ENCODE measurements at places on chromosomes 5 and 9.
A peak's percentile ranks its signal among the peaks of the same experiment; 100 is the strongest.

GRCh38 chr5:126847456-126847820 lies 70.5 kb downstream of the LMNB1 start:
- DNase-seq, result no peak

DNA sequence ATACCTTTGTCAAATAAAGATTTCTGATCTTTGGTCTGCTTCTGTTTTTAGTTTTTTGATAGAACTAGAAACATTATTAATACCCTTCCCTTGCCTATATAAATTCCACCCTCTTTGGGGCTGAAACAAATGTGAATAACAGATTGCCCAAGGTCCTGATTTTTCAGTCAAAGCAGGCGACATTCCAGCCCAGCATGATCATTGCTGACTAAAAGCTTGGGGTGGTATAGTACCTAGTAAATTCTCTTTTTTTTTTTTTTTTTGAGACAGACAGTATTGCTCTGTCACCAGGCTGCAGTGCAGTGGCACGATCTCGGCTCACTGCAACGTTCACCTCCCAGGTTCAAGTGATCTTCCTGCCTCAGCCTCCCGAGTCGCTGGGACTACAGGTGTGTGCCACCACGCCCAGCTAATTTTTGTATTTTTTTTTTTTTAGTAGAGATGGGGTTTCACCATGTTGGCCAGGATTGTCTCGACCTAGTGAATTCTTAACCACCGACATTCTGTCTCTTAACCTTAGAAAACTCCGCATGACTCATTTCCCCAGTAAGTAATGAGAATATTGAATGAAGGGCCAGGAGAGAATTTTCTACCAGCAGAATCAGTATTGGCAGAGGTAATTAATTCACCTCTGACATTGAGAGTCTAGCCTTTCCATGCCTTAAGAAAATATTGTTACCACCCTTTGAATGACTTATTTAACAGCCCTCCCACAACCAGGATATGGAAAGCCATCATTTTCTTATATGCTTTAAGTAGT lies 226.4 kb downstream of the GNA14 start:
- no peak for DNase-seq

- DNase-seq, result no peak
Observed at GRCh38 chr9:68609901-68610415, 69.3 kb upstream of the TMEM252 start.

DNA sequence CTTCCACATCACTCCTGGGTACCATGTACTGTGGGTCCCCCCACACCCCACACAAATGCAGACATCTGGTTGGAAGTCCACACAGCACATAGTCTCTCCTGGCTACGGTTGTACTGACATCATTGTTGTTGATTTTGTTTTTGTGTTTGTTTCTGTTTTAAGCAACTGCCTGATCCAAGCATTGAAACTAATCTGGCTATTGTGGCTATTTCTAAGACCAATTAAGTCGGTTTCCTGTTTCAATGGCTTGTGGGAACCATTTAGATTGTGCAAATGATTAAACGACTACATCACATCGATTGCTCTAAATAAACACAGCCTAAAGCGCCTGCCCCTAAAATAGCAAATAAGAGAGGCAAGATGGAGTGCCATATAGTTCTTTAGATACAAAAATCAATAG lies 226.8 kb upstream of the IRX4 start:
- DNase-seq, result no peak

GRCh38 chr5:160905285-160905684 lies 53.3 kb upstream of the ATP10B start:
- no peak for DNase-seq

GRCh38 chr9:5582835-5583195 lies 46.1 kb upstream of the RIC1 start:
- DNase-seq, result peak; percentile 46

GRCh38 chr9:105873801-105874200 lies 179.5 kb downstream of the TMEM38B start:
- no peak for DNase-seq

DNA sequence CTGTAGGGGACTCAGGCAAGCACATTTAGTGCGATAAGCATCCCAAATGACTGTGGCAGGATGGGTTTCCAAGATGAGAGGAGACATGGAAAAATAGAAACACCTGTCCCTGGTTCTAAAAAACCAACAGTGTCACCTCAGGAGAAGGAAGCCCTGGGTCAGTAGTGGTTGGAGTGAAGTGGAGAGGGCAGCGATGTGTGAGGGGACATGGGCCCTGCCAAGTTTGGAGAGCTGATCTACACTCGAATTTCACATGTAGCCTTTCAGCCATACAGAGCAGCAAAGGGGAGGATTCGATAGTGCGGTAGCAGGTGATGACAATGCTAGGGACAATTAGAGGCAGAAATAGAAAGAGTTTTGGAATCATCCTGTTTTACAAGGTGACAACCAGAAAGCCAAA lies 32.6 kb upstream of the LHX2 start:
- DNase-seq, result no peak

- DNase-seq, result no peak
Observed at GRCh38 chr9:16118043-16118442, 565.2 kb downstream of the CCDC171 start.

- DNase-seq, result no peak
Observed at GRCh38 chr5:111299067-111299481, 74.9 kb downstream of the CAMK4 start.

DNA sequence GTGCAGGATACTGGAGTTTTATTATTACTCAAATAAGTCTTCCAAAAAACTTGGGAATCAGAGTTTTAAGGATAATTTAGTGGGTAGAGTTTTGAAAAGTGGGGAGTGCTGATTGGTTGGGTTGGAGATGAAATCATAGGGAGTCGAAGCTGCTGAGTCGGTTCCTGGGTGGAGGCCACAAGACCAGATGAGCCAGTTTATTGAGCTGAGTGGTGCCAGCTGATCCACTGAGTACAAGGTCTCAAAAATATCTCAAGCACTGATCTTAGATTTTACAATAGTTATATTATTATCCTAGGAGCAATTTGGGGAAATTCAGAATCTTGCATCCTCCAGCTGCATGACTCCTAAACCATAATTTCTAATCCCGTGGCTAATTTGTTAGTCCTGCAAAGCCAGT lies 804.9 kb upstream of the SEMA6A start:
- no peak for DNase-seq

DNA sequence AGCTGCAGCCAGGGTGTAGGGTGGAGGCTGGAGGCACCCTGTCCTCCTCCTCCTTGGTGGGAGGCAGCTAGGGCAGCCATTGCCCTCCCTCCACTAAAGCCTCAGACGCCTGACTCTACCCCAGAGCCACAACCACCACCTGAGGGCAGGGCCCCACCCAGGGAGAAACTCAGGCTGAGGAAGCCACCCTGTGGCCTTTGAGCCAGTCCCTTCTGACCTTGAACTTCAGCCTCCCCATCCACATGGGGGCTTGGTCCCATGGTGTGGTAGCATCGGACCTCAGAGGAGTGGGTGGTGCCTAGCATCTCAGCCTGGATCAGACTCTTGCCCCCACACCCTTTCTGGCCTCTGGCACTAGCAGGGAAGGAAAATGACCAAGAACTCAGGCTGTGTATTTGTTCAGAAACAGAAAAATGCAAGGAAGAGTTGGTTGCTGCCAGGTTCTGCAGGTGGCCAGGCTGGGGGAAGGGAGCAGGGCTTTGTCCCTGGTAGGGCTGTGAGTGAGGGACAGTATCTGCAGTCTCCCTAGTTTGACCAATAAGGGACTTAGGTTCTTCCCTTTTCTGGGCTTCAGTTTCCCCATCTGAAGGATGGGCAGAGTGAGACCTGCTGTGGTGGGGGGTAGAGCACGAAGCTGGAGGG lies 3.2 kb downstream of the DAB2IP start:
- no peak for DNase-seq

- DNase-seq, result no peak
Observed at GRCh38 chr5:171264843-171265242, 44.2 kb upstream of the TLX3 start.

GRCh38 chr5:153775923-153776322 lies 262.8 kb downstream of the FAM114A2 start:
- DNase-seq, result no peak

DNA sequence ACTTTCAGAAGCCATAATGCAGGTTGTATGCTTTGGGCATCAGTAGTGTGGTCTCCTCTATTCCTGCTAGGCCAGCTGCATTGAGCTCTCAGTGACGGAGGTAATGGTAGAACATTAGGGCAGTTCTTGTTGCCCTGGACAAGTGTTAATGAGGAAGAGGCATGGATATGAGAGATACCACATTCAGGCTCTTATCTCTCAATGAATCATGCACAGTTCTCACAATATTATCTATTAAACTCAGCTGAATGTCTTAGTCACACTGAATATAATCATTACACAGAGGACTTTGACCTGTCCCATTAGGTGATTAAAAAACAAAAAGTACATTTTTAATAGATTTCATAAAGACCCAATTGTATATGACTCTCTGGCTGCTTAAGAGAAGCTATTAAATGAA lies 76.6 kb upstream of the SSBP2 start:
- DNase-seq, result no peak

DNA sequence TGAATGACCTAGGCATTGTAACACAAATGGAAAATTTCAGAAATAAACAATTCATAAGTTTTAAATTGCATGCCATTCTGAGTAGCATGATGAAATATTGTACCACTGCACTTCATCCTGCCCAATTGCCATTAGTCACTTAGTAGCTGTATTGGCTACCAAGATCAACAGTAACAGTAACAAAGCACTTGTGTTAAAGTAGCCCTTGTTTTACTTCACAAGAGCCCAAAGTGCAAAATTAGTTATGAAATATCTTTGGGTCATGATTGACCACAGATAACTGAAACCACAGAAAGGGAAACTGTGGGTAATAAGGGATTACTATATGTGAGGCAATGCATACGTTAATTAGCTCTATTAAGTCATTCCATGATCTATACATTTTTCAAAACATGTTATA lies 33.3 kb upstream of the RORB start:
- DNase-seq, result no peak

DNA sequence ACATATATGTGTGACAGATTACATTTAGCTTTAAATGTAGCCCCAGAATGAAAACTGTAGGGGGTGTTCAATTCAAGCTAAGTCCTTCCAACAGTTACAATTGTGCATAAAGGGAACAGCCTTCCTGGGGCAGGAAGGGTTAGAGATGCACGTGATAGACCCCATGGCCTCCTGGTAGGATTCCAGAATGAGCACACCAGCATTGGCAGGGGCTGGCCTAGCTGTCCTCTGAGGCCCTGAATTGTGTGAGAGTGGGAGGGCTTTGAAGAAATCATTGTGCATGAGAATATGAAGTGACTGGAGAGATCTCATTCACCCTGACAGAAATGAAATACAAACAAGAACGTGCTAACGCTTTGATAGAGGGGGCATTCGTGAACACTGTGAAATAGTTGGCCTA lies 663.8 kb upstream of the KLF4 start:
- no peak for DNase-seq

DNA sequence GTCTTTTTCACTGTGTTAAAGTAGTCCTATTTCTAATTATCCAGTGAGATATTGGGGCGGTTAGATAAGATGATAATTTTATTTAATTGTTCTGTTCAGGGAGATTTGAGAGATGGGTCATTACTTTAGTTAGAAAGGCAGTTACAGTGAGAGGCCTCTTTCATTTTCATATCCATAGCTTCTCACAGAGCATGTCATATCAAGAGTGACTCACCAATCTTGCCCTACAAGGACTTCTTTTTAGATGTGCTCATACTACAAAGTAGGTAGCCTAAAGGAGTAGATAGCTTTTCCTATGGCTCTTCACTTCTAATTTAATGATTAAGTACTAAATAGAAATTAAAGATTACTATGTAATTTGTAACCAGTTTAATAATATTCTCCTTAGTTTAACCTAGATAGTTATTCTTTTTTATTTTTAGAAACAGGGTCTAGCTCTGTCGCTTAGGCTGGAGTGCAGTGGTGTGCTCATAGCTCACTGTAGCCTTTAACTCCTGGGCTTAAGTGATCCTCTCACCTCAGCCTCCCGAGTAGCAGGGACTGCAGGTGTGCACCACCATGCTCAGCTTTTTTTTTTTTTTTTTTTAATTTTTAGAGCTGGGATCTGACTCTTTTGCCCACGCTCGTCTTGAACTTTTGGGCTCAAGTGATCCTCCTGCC lies 71.0 kb downstream of the FER start:
- DNase-seq, result no peak

GRCh38 chr5:123093601-123094236 lies 4.7 kb downstream of the PRDM6 start:
- no peak for DNase-seq

DNA sequence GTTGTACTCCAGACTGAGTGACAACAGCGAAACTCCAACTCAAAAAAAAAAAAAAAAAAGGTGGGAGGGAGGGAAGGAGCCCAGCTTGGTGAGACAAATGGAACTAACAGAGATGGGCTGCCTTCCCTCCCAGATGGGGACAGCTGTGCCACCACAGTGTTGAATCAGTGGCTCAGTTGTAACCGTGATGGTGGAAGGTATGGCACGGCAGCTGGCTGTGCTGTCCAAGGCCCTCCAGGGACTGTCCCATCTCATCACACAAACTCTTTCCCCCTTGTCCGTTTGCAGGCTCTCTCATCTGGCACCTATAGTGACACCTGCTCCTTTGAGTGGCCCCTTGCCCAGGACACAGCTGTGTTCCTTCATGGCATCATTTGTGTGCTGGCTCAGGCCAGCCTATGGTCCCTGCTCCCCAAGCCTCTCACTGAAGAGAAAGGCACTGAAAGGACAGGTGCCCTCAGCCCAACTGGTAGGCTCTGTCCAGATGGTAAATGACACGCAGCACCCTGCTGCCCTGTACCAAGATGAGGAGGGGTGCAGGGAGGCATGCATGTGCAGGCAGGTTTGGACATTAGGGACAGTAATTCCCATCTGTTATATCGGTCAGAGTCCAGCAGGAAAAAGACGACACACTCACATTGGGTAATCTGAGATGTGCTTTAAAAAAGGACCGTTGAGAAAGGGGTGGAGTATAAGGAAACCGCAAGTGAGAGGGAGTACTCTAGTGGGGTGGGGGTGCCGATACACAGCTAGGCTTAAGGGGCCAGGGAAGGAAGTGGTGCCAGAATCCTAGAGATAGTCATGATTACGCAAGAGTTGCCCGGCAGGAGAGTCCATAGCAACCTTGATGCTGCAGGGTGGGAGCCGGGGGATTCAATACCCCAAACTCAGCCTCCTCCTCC lies 4.3 kb downstream of the SMIM33 start:
- DNase-seq, result no peak

GRCh38 chr5:115842952-115843351 lies 1.2 kb downstream of the AP3S1 start:
- DNase-seq, result no peak

- peak; percentile 69 for DNase-seq
Observed at GRCh38 chr9:105694848-105695581, 674 bp downstream of the TMEM38B start.

GRCh38 chr9:30913331-30913730 lies 1471.1 kb upstream of the ACO1 start:
- no peak for DNase-seq

GRCh38 chr9:74662674-74663073 lies 165.5 kb downstream of the RORB start:
- DNase-seq, result no peak

DNA sequence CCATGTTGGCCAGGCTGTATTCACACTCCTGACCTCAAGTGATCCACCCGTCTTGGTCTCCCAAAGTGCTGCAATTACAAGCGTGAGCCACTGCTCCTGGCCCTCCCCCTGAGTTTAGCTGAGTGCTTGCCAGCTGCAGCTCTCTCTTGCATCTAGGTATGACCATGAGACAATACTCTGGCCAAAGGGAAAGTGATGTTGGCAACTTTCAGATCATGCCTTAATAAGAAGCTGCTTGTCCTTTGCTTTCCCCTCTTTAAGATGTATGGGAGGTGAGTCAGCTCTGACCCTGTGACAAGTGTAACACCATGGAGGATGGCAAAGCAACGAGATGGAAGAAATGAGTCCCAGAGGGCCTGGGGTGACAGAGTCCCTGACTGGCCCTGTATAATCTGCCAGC lies 18.7 kb upstream of the DCAF12 start:
- no peak for DNase-seq
